ENCODE measurements at places on chromosomes 11 and 22. TPM values are rescaled to one million over a fixed set of nuclear protein-coding genes. Genes with fewer than 3 reads are reported as not detected.

MRPL23 gene
- 59.8 TPM for total RNA-seq

MS4A2 gene
- 1.1 TPM for total RNA-seq

PAAF1 gene
- 8.8 TPM for total RNA-seq

KIAA1671 gene
- 86.8 TPM for total RNA-seq

DNA sequence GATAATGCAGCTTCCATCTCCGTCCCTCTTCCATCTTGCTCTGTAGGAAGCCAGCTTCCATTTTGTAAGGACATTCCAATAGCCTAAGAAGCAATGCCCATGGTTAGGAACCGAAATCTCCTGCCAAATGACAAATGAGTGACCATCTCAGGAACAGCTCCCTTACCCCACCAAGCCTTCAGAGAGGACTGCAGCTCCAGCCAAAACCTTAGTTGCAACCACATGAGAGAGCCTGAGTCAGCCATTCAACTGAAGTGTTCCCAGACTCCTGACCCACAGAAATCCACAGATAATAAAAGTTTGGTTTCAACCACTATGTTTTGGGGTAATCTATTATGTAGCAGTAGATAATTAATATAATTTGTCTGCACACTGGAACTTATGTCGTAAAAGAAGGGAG is 51.7 kb upstream of the LDLRAD3 start:
- no peak for DNase-seq
- H3K4me3 ChIP-seq, result no peak overlapping the region
- no peaks in the 10 kb centered on the region for H3K4me1 ChIP-seq
- no peak overlapping the region for H3K27ac ChIP-seq

- DNase-seq, result no peak
- H3K4me3 ChIP-seq, result no peak overlapping the region
- H3K27me3 ChIP-seq, result no peaks in the 10 kb centered on the region
- peaks cover 7% of the 10 kb centered on the region for H3K4me1 ChIP-seq
These were observed 6.5 kb downstream of the FJX1 start for GRCh38 chr11:35624781-35625180.

GRCh38 chr11:99020352-99021225 is at the start of gene CNTN5:
CNTN5 (plus strand) TSS chr11:99020949.
- no peak for DNase-seq
- no peaks in the 10 kb centered on the region for H3K36me3 ChIP-seq

- H3K4me1 ChIP-seq, result no peaks in the 10 kb centered on the region
- peaks cover 28% of the 10 kb centered on the region for H3K36me3 ChIP-seq
- no peak overlapping the region for H3K4me3 ChIP-seq
- DNase-seq, result no peak
These were observed 13.2 kb upstream of the BBS1 start for GRCh38 chr11:66497206-66497605.

GRCh38 chr11:132692891-132693290 is 839.4 kb downstream of the OPCML start:
- no peak overlapping the region for H3K27ac ChIP-seq
- no peak overlapping the region for H3K4me3 ChIP-seq
- no peaks in the 10 kb centered on the region for H3K36me3 ChIP-seq
- no peak for DNase-seq
- H3K4me1 ChIP-seq, result no peaks in the 10 kb centered on the region

All from thoracic aorta (tissue), 2 donors.